HS-5 (cell line): ENCODE measurements at places on chromosomes 7 and 10.
A peak's percentile ranks its signal among the peaks of the same experiment; 100 is the strongest.

GRCh38 chr10:32273336-32273735, 73.6 kb downstream of the EPC1 start:
- no peak for DNase-seq

- no peak for DNase-seq
Observed at GRCh38 chr7:79666472-79666871, 213.0 kb upstream of the MAGI2 start.

GRCh38 chr7:87199241-87199640, 20.3 kb downstream of the TMEM243 start:
- no peak for DNase-seq

DNA sequence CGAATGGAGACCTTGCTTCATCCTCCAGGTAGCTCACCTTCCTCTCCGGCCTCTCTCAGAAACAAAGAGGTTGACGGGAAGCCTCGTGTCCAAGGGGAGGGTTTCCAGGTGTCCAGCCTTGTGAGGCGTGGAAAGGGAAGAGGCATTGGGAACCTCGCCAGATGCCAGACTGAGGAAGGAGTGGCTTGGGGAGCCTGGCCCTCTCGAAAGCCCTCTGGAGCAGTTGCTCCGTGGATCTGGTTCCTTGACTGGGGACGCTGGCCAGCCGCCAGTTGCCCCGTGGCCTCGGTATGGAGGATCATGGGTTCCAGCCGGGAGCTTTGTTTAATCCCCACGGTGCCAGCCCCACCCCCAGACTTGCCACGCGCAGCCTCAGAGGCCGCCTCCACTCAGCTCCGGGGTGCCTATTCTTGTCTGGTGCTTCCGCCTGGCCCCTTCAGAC, 30.3 kb upstream of the SUN1 start:
- no peak for DNase-seq

- DNase-seq: no peak
Observed at GRCh38 chr7:22278660-22279059, 78.3 kb downstream of the RAPGEF5 start.

DNA sequence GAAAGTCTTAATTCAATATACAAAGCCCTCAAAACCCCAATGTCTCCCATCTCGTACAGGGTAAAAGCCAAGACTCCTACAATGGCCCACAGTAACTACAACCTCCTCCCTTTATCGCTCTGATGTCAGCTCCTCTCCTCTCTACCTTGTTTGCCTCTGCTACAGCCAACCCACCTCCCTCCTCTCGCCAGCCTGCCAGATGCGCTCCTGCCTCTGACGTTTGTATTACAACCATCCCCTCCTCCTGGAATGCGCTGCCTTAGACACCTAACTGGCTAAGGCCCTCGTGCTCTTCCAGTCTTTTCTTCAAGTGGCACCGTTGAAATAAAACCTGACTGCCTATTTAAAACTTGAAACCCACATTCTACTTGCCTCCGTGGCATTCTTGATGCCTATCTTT, 115.3 kb upstream of the MYO3A start:
- DNase-seq: no peak

GRCh38 chr10:88858491-88858890, 6.8 kb upstream of the ANKRD22 start:
- DNase-seq: no peak

GRCh38 chr10:29583674-29584073, 51.1 kb downstream of the SVIL start:
- no peak for DNase-seq

DNA sequence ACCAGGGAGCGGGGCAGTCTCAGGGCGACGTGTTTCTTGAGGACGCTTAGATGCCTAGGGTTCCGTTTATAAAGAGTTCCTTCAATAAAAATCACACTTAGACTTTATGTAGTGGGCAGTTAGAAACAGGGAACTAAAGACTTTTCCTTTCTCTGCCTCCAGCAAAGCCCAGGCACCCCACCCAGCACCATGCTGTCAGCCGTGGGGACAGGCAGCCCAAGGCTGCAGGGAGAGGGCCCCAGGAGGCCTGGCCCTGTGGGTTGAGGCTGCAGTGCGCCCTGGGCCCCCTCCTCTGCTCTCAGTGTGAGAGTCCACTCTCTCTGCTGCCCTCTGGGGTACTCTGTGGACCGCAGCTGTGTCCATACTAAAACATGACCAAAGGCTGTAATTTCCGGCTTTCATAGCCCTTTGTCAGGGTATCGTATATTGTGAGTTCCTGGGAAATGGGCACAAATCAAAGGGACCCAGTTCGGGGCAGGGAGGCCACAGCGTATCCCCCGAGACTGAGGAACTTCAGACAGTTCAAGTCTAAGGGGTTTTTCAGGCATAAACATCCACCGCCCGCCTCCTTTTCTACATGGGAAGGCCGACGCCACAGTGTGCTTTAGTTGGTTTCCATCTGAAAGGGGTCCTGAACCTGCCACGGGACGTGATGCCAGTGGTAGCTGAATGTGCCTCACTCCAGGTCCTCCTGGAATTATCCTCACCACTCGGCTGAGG, 59.7 kb downstream of the DNAJB6 start:
- DNase-seq: no peak

DNA sequence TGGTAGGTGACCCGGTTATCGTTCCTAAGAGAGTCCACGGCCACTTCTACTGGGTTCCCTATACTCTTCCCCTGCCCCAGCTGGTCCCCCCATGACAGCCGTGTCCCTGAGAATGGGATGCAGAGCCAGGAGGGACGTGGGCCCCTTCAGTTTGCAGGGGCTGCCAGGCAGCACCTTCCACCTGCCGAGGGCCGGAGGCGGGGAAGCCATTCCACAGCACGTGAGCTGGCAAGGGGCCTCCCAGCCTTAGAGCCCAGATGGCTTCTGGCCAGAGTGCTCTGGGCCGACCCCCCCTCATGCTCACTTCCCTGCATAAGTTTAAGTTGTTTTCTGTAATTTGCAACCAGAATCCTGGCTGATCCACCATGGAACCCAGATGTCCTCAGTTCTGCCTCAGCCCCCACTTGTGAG, 39.0 kb downstream of the DIP2C start:
- DNase-seq: no peak

GRCh38 chr10:24722131-24722675, 1.5 kb downstream of the ARHGAP21 start:
- no peak for DNase-seq

GRCh38 chr10:22856444-22857074, 71.3 kb upstream of the ARMC3 start:
- DNase-seq: no peak

DNA sequence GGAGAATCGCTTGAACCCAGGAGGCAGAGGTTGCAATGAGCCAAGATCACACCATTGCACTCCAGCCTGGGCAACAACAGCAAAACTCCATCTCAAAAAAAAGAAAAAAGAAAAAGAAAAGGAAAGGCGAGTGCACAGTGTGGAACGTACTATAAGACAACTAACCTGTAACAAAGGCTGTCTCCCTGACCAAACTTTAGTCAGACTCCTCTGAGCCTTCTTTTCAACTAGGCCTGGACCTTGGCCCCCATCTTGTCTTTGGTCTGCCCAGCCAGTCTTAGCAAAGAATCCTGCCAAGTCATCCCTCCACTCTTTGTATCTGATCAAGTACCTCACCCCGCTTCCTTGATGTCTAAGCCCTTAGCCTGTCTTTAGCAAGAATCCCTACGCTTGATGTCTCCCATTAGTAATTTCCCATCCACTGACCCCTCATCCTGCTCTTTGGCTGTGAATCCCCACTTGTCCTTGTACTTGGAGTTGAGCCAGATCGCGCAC, 68.9 kb upstream of the KDM7A start:
- no peak for DNase-seq

- DNase-seq: no peak
Observed at GRCh38 chr10:24897326-24897926, 55.0 kb downstream of the PRTFDC1 start.

- no peak for DNase-seq
Observed at GRCh38 chr10:124966008-124966407, 24.1 kb downstream of the ZRANB1 start.

DNA sequence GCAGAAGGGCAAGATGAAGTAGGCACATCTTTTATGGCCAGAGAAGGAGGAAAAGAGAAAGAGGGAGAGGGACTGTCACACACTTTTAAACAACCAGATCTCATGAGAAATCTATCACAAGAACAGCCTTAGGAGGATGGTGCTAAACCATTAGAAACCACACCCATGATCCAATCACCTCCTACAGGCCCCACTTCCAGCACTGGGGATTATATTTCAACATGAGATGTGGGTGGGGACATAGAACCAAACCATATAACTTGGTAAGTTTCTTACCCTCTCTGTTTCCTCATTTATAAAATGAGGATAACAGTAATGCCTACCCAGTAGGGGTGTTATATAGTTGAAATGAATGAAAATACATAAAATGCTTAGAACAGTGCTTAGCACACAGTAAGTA, 66.0 kb downstream of the CHCHD3 start:
- DNase-seq: no peak

DNA sequence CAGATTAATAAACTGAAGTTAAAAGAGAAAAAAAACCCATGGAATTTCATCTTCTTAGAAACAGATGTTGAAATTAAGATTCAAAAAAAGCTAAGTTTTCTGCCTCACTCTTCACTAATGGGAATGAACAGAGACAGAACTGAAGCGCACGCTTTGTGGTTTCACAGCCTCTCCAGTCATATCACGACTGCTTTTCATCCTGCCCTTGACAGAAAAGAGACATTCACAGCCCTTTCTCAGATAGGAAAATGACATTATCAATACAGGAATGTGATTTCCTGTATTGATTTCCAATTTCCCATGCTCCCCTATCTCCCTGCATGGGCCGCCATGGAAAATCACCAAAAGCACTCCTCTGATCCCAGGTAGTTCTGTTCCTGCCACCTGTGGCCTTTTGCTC, 108.2 kb downstream of the PFKFB3 start:
- DNase-seq: no peak

- DNase-seq: no peak
Observed at GRCh38 chr7:157002819-157003421, 7.5 kb downstream of the MNX1 start.

GRCh38 chr10:3467052-3467951, 294.7 kb upstream of the PITRM1 start:
- peak; percentile 68 for DNase-seq

DNA sequence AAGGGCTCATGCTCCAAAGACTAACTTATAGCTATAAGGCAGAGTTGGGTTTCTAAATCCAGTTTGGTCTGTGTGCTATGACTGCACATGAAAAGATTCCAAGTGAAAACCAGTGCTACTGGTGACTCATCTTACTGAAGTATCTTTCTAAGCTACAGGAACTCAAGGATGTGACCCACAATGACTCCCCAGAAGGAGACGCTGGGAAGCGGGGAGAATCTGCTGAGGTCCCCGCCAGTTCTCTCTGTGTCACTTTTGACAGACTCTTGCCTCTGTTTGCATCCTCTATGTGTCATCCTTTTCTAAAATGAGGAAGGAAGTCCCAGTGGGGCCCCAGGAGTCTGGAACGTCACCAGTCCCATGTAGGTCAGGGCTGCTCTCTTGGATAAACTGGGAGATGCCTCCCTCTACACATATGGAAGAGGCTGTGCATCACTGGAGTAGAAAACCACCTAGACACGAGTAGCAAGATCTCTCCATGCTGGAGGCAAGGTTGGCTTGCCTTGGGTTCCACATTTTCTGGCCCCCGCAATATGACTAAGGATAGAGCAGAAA, 28.8 kb upstream of the GPR26 start:
- peak; percentile 92 for DNase-seq

GRCh38 chr10:120979435-120980278, 128.5 kb downstream of the WDR11 start:
- no peak for DNase-seq
